ENCODE measurements at places on chromosomes 3 and 15.

GRCh38 chr15:40562691-40563090 is 2.2 kb downstream of the CCDC32 start:
- no peak for DNase-seq

- no peak for DNase-seq
Observed at GRCh38 chr15:55407498-55408011, 604 bp downstream of the CCPG1 start.

DNA sequence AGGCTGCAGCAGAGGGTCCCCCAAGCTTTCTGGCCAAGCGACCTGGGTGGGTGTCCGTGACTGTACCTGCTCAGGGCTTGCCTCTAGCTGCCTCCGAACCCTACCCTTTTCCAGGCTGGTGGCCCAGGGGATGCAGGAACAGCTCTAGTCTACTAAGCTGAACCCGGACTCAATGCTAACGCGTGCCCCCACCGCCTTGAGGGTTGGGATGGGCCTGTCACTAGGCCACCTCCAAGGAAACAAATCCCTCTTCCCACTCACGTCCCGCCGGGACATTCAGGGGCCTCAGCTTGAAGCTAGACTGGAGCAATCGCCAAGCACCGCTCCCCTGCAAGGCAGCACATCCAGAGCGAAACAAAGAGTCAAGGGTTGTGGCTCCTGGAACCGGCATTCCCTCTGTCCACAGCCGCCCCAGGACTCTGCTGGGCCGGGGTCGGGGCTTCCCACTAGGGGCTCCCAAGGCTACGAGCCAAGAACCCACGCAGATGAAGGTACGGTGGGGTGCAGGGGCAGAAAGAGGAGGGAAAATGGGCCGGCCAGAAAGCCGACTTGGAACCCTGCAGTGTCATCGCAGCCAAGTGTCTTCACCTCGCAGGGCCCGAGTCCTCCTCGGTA is 2.9 kb downstream of the FBXL22 start:
- DNase-seq, result no peak

GRCh38 chr15:70690021-70690420 is 73.3 kb downstream of the UACA start:
- no peak for DNase-seq

GRCh38 chr3:100149713-100150415 is 35.6 kb upstream of the FILIP1L start:
- no peak for DNase-seq

- DNase-seq, result no peak
Observed at GRCh38 chr3:64900156-64900555, 212.4 kb upstream of the ADAMTS9 start.

DNA sequence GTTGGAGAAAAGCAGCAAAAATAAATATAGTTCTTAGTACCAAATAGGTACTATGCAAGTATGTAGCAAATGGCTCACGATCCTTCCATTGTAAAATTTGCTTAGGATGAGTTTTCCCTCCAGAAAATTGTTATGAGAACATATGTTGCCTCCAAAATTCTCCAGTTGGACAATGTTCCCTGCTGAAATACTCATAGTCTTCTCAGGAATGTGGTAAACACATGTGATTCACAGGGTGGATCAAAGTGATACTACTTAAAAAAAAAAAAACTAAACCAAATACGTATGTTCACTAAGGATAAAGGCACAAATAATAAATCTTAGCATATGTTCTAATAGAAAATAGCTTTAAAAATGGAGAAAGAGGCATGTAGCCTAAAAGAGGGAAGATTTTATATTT is 84.3 kb upstream of the ZNF385D start:
- DNase-seq, result no peak

DNA sequence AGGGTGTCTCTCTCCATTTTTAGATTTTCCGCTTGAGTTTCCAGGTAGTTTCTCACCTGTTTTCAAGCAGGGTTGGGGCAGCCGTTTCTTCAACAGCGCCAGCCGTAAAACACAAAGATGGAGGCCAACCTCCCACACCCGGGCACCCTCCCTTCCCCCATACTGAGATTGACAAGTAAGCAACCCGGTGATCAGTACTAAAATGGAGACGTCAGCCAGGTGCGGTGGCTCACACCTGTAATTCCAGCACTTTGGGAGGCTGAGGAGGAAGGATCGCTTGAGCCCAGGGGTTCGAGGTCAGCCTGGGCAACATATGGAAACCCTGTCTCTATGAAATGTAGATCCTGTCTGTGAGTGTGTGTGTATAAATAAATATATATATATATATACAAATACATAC is 903 bp upstream of the ZSCAN2 start:
- DNase-seq, result no peak

DNA sequence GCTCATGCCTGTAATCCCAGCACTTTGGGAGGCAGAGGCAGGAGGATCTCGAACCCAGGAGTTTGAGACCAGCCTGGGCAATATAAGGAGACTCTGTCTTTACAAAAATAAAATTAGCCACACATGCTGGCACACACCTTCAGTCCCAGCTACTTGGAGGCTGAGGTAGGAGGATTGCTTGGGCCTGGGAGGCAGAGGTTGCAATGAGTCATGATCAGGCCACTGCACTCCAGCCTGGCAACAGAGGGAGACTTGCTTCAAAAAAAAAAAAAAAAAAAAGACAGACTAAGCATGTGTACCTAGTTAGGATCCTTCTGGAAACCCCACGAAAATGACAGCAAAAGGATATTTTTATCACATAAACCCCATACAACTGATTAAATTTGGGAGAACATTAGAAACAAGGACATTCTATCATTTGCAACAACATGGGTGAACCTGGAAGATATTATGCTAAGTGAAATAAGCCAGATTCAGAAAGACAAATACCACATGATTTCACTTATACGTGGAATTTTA is 44.9 kb downstream of the METTL6 start:
- no peak for DNase-seq

- DNase-seq, result no peak
Observed at GRCh38 chr3:33152363-33153360, 38.8 kb downstream of the CRTAP start.

DNA sequence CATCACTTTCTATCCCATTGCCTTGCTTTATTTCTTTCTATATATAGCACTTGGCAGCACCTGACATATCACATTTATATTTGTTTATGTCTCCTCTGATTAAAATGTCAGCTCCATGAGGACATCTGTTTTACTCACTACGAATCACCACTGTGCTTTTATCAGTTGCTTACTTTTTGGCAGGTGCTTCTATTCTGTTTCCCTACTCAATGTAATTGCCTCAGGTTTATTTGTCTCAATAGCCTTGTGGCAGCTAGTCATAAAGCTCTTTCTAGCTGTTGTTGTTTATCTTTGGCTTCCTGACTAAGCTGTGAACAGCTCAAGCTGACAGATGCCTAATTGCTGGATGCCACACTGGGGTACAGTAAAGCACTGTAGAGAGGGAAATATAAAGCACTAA is 85.5 kb downstream of the VPS13C start:
- no peak for DNase-seq

DNA sequence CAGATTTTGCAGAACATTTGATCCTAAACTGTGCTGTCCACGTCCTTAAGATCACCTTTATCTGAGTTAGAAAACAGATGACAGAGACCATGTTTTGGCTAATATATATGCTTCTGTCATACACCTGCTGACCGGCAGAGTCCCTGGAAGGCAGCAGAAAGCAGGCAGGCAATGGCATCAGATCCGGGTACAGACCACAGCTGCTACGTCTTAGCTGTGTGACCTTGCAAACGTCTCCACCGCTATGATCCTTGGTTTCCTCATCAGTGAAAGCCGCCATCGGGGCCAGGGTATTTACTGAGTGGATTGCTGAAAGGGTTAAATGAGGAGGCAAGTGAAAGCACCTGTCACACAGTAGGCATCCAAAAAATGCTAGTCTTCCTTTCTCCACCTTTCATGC is 72.1 kb downstream of the ABTB1 start:
- no peak for DNase-seq

DNA sequence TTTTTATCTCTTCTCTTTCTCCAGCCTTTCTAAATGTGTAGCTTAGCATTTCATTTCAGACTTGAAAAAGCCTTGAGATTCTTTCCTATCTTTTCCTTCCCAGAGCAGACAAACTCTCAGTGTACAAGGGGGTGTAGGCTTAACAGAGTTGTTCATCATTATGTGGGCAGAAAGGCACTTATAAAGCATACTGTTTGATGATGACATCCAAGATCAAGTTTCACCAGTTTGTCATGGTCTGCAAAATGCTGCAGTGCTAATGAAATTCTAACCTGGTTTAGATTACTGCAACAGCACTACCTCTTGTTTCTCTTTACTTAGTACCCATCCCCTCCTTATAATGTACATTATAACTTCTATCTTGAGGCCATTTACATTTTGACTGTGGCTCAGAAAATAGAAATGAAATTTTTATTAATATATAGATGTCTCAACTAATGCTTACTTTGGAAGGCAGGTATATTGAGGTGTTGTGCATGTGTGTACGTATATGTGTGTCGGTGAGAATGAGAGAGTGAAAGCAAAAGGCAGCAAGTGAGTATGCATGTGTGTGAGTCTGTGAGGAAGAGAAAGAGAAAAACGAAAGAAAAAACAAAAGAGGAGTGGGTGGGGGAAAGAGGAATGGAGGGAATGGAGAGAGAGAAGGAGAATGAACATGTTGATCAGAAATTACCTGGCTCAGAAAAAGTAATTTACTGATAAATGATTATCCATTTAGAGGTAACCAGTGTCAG is 1043.6 kb downstream of the TUSC7 start:
- no peak for DNase-seq

DNA sequence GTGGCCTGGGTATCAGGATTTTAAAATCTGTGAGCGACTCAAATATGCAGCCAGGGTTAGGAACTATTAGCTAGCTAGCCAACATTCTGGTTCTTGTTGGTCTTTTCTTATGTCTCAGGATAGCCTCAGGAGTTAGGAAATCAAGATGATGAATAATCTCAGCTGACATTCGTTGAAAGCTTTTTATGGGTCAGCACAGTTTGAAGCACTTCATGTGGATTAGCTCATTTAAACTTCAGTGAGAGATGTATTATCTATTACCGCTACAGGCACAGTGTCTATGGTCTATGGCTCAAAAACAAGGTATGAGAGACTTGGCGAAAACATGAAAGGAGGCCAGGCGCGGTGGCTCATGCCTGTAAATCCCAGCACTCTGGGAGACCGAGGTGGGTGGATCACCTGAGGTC is 187.5 kb upstream of the THRB start:
- DNase-seq, result no peak

GRCh38 chr3:71503525-71504249 is 79.8 kb downstream of the FOXP1 start:
- no peak for DNase-seq

- no peak for DNase-seq
Observed at GRCh38 chr15:90889313-90889730, 5.0 kb downstream of the FES start.

DNA sequence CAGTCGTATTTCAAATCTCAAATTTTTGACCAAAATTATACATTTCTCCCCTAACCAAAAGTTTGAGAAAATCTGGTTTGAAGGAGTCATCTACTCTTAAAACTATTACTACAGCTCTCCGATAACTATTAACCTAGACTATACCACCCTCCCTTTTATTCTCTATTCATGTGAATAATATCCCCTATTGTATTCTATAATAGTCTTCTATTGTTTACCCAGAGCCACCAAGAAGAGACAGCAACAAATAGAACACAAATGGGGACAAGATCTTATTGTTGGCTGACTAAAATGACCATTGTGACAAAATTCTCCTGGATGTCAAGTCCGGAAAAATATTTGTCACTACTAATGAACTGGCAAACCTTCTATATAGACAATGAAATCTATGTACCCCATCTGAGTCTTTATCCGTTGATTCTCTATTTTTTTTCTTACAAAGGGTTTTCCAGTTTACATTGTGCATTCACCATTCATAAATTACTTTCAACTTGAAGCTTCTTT is 618.0 kb downstream of the CADM2 start:
- no peak for DNase-seq
